Skeletal muscle cell (primary cell): ENCODE measurements at places on chromosomes 3 and 15.

DNA sequence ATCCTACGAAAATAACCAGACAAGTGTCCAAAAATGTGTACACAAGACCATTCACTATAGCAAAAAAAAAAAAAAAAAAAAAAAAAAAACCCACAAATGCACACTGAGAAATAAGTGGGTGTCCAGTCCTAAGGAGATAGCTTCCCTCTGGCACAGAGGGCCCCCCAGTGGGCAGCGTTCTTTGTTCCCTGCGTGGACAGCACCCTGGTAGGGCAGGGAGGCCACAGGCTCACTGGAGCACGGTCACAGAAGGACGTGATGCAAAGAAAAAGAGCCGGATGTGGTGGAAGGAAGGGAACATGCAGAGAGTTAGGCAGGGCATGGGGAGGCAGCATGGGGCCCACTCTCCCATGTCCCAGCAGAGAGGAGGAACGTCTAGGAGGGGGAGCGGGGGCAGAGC lies 210.7 kb upstream of the NSMCE3 start:
- no peak for DNase-seq

DNA sequence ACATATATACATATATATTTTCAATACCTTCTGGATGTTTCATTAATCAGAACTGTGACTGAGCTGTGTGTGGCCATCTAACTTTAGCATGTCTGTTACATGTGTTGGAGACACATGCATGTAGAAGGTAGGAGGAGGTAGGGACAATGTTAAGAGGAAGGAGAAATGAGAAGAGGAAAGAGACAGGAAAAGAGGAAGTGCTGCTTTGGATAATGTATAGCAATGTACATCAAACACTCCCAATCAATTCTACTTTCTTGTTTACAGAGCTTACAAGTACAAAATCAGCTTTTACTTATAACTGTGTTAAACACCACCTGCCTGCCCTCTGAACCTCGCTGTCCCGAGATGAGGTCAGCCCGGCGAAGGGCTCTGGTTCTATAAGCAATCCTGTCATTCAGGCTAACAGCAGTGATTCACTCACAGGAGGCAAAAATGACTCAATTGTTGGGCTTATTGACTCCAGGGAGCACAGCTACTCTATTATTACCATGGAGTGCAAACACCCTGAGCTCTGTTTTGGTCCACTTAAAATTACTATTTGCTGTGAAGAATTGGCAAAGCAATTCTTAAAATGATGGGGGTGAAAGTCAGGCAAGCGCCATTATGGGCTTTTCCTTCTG lies 188.9 kb downstream of the MEIS2 start:
- peak; percentile 26 for DNase-seq

GRCh38 chr15:95247071-95247984 lies 1016.0 kb downstream of the MCTP2 start:
- DNase-seq = peak; percentile 90

GRCh38 chr15:48888836-48889235 lies 10.9 kb downstream of the EID1 start:
- no peak for DNase-seq

DNA sequence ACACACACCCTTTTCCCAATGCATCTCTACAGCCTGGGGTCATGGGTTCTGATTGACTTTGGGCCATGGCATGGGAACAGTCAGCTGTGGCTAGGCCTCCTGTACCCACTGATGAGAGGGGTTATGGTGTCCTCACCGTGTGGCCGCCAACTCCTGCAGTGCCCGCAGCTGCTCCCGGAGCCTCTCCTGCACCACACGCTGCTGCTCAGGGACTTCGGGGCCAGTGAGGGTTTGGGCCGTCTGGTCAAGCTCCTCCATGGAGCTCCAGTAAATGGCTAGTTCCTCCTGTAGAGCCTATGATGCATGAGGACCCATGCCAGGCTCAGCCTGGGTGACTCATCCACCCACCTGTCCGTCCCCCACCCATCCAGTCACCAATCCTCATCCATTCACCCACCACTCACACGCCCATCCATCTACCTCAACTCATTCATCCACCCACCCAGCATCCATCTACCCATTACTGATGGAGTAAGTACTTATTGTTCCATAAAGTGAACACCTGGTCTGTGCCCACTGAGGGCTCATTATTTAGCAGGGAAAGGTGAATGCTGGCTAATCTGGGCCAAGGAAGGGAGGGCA lies 21.6 kb downstream of the SPTBN5 start:
- DNase-seq = no peak

DNA sequence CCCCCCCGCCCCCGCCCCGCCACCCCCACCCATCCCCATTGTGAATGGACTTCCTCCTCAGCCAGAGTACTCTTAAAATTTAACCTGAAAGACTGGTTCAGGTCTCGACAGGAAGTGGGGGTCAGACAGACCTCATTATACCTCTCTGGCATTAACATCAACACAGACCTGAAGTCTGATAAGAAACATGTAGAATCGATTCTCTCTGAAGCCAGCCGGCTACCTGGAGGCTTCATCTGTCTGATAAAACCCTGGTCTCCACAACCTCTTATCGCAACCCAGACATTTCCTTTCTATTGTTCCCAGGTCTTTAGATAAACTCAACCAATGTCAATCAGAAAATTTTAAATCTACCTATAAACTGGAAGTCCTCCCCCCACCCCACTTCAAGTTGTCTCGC lies 42.6 kb downstream of the SLCO2A1 start:
- DNase-seq = no peak

- DNase-seq = peak; percentile 56
Measured at GRCh38 chr3:16177962-16178627, 3.6 kb downstream of the GALNT15 start.

- no peak for DNase-seq
Measured at GRCh38 chr3:50212502-50212901, 7.4 kb downstream of the SLC38A3 start.

DNA sequence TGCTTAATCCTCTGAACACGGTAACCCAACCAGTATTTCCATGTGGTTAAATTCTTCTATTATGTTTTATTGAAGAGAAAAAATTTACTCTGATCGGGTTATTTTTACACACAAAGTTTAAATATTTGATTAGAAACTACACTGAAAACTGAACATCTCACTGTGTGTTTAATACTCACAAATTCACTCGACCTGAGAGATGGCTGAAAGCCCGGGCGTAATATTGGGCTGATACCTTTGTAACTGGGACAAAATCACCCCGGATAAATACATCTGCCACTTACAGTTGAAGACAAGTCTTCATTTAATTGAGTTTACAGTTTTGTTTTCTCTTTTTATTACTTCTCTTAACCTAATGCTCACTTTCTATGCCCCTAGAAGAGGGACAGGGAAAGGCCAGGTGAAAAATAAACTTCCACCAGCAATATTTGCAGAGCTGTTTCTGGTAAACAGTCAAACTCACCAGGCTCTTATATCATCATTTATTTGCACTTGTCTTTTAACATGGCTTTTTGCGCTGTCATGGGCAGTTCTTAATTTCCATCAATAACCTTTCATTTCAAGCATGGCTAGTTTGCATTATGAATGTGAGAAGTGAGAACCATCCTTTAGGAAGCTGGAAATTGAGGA lies 145.6 kb upstream of the TMCO5A start:
- DNase-seq = no peak

- no peak for DNase-seq
Measured at GRCh38 chr15:68704496-68705021, 116.1 kb downstream of the ANP32A start.

DNA sequence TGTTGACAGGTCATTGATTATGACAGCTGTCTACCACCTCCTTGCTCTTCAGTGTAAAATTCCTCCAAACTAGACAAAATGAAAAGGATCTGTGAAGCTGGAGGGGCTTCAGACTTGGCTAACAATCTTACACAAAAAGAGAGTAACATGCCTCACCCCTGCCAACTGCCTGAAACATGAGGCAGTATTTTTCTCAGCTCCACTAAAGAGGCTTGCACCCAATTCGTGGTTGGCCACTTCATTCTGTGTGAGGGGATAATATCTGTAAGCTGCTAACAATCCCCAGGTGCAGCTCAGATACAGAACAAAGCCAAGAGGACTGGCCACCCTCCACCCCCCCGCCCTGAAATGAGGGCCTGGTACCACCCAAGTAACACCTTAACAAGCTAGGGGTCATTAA lies 2.8 kb downstream of the MB21D2 start:
- no peak for DNase-seq

GRCh38 chr3:62100282-62100989 lies 272.9 kb downstream of the FEZF2 start:
- DNase-seq = peak; percentile 39

DNA sequence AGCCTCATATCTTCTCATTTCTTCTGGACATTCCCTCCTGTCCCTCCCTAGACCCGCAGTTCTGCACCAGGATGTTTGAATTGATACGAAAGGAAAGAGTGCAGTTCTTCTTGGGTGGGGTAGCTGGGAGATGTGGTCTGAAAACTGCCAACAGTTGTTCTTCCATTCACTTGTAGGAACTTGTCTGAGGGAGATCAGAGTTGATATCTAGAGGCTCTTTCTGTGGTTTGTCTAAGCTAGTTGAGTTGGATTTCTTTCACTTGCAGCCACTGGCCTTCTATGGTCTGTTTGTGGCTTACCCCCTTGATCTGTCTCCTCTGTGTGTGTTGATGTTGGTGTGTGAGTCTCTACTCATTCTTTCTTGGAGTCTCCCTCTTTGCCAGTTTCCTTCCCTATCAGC lies 42.5 kb upstream of the PIK3CB start:
- no peak for DNase-seq

GRCh38 chr15:62559381-62559733 lies 394.3 kb upstream of the C2CD4B start:
- no peak for DNase-seq

DNA sequence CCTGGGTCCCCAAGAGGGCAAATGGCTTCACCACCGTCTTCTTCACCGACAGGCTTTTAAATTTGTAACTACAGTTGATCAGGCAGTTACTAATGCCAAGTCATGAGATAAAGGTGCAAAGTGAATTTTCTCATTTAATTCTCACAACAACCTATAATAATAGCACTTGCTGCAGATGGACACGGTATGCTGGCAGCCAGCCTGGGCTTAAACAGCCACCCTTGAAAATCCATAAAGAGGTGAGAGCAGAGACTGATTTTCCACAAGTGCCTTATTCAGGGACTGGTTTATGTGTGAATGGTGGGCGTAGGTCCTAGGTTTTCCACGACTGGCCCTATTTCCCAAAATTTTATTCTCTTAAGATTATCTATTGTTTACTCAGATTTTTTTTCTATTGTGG lies 117.8 kb downstream of the RAB11A start:
- DNase-seq = no peak

DNA sequence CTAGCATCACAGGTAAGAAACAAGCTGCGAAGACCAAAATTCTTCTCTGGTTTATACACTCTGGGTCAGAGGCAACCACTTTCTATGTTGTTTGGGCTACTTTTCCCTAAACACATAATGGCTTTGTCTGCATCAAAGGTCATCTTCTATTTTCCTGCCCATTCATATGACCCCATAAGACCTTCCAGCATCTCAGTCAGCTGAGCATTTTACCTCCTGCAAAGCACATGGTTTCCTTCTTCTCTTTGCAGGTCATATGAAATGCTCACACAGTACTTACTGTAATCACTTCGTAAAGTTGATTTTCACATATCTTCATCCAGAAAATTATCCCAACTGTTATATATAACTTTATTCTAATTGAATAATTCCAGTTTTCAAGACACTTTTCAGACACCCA lies 34.8 kb downstream of the LIPC start:
- no peak for DNase-seq

- no peak for DNase-seq
Measured at GRCh38 chr3:170346481-170347392, 10.8 kb upstream of the SKIL start.
